Astrocyte of the hippocampus (primary cell): ENCODE measurements at places on chromosomes 1 and 21.

- DNase-seq, result no peak
Observed at GRCh38 chr1:6126521-6127067, 53.5 kb downstream of the CHD5 start.

GRCh38 chr1:237507005-237507404 lies 383.7 kb downstream of the ZP4 start:
- DNase-seq, result no peak

- no peak for DNase-seq
Observed at GRCh38 chr1:31865728-31866449, 50.1 kb upstream of the SPOCD1 start.

DNA sequence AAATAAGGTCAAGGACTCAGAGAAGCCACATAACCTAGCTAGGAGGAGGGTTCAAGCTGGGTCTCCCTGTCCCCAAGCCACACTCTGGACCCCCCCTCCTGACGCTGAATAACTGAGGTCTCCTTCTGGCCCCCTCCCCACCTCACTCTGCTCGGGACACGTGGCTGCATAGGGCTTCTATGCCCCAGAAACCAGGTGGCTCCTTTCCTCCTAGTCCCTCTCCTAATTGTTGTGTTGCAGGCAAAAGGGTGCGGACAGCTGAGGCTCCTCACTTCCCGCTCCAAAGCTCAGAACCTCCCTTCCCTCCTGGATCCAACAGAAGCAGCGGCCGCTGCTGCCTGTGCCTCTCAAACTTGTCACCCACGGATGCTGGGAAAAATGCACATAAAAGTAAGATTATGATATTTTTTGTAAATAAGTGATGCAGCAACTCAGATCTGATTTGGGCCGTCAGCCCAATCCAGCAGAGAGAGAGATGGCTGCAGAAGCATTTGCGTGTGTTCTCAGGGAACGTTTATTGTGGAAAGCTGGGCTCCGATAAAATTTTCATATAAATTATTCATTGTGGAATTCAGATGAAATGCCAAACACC lies 40.8 kb upstream of the C1orf174 start:
- DNase-seq, result no peak

- DNase-seq, result no peak
Observed at GRCh38 chr1:97572561-97572960, 348.3 kb downstream of the DPYD start.

GRCh38 chr21:32867597-32867996 lies 96.0 kb upstream of the PAXBP1 start:
- no peak for DNase-seq

GRCh38 chr1:94027721-94028515 lies 93.0 kb downstream of the ABCA4 start:
- no peak for DNase-seq

DNA sequence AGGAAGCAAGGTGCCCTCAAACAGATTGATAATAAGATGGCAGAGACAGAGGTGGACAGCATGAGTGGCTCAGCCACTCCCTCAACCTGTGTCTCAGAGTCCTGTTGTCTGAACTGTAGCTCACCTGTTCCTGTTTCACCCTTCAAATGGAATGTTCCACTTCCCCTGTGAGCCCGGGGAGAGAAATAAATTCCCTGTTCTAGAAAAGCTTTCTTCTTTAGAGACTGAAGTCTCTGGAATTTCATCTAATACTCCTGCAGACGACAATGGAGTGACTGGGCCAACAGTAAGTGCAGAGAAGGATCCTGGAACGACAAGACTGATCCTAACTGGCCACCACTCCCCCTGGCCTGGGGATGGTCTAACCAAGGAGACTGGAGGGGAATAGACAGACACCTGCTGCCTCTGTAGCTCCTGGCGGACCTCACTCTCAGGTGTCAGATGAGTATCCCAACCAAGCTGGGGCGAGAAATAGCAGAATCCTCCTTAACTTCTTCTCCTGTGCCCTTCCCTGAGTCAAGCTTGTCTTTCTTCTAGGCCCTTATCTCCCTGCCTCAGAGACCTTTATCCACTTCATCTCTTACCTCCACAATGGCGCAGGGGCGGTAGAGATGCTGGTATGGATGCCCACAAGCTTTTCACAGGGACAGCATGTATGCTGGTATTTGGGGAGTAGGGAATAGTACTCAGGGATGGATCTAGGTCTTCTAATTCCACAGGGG lies 45.4 kb downstream of the PLEKHA6 start:
- no peak for DNase-seq

GRCh38 chr1:159879136-159879535 lies 16.7 kb upstream of the VSIG8 start:
- no peak for DNase-seq
